NCI-H2029 (cell line): ENCODE measurements at places on chromosomes 4 and X.

DNA sequence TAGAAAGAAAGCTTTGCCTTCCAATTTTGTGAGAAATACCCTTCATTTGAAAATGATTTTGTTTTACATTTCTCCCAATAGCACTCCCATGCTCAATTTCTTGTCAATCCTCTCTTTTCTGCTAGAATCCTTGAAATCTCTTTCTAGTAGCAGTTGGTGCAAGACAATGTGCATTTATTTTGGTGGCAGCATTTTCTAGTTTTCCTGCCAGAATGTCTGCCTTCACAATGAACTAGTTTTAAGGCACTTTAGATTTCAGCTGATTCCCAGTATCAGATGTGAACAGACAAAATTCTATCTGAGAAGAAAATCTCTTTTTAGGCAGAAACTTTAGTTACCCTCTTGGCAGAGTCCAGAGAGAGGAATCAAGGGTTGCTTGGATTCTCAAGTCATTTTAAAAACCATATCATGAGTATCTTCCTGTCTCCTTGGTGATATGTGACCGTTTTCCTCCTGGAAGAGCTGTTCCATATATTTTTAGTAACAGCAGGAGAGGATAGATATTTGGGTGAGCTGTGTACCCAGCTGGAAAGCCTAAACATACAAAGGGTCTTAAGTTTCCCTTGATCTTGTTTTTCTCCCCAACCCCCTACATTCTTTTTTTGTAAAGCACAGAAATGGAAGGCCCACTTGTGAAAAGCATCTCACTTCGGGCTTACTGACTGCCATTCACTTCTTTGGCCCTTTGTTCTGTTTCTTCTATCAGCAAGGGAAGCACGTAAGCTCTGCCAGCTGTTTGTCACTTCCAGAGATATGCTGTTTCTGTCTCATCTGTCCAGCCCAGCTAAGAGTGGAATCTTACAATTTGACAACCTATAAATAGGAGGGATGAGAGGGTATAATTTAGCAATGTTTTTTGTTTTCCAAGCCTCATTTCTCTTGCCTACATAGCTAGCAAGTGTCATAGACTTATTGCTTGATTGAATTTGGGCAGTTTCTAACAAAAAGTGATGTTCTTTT lies 38.7 kb downstream of the TSPAN7 start:
- no peak for DNase-seq

DNA sequence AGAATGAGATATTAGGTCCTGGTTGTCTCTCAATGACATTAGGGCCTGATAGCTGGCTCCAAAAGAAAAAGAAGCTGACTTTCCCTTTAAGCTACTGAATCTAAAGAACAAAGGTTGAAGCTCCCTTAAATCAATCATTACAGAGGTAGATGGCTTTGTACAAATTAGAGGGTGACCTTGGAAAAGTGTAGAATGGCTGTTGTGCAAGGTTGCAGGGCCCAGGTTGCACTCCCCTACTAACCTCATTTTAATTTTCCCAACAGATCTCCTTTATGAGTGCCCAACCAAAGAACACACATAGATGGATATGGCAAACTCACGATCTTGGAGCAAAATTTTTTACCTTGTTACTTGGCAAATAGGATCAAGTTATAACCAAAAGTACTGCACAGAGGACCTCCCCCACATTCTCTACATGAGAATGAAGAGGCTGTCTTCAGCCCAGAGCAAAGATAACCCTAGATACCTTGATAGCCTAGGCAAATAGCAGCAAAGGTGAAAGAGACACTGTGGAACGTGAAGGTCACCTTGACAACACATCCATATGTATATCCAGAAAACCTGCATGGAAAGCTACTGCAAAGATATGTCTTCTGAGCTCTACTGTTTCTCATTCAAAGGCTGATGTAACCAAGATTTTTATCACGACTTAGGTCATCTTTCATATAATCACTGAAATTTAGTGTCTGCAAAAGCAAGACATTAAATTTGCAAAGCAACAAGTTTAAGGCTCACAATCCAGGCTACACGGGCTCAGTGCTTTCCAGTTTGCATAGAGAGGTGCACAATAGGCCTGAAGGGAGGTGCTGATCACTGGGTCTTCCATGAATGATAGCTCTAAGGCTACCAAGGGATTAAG lies 23.0 kb downstream of the KLB start:
- no peak for DNase-seq

DNA sequence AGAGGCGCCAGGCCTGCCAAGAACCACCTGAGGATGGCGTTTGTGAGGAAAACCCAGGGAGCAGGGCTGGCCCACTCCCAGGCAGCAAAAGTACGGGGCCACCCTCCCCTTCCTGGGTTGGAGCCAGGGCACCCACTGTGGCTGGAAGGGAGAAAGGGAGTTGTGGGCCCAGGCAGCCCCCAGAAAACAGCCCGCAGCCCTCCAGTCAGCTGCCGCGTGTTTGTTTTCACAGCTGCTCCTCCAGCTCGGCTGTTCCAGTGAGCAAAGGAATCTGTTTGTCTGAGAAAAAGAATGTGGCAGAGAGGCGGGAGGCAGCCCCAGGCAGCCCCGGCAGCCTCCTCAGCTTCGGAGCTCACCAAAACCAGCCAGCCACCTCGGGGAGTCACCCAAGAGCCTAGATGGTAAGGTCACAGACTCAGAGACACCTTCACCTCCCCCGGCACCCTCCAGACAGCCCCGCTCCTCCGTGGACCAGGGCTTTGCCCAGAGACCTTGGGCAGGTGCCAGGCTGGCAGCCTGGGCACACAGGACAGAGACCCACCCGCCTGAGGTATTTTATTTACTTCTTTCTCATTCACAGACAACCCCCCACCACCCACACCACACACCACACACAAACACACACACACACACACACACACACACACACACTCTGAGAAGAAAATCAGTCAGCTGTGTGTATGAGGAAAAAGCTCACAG lies 338.1 kb downstream of the BCOR start:
- DNase-seq: no peak

DNA sequence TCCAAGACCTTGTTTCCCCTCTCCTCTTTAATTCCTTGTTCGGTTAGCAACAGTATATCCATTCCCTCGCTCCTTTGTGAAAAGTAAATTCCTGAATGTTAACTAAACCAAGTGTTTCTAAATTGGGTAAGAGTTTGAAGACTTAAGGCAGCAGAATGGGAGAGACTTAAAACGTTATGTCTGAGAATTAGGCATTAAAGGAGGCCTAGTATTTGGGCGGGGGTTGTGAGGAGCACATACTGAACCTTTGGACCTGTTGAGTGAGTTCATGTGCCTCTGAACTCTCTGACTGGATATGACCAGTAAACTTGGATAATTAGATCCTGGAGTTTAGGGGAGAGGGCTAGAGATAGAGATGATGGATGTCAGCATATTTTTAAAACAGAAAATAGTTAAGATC lies 1.2 kb downstream of the MSMO1 start:
- no peak for DNase-seq

DNA sequence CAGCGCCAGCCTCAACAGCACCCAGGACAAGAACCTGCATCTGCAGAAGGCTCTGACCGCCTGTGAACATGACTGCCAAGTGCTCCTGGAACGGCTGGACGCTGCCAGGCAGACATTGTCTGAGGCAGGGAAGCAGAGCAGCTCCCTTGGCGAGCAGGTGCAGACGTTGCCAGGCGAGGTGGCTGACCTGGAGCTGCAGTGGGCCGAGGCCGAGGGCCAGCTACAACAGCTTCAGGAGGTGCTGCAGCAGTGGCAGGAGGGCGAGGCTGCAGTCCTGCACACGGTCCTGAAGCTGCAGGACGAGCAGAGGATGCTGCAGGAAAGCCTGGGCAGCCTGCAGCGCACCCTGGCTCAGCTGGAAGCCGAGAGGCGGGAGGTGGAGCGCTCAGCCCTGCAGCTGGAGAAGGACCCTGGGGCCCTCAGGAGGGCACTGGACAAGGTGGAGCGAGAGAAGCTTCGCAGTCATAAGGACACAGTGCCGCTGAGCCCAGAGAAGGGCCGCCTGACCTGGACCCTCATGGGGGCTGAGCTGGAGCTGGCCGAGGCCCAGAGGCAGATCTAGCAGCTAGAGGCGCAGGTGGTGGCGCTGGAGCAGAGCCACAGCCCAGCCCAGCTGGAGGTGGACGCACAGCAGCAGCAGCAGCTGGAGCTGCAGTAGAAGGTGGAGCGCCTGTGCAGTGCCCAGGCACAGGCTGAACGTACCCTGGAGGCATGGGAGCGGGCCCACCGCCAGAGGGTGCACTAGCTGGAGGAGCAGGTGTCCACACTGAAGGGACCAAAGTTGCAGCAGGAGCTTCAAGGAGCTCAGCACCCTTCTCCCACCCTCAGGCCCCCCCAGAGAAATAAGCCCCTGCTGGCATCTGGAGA lies 16.4 kb downstream of the SMIM10L2A start:
- peak; percentile 36 for DNase-seq

- DNase-seq: no peak
Observed at GRCh38 chrX:111083081-111083480, 12.9 kb upstream of the PAK3 start.

GRCh38 chrX:84729809-84730208 lies 227.6 kb upstream of the HDX start:
- DNase-seq: peak; percentile 5

DNA sequence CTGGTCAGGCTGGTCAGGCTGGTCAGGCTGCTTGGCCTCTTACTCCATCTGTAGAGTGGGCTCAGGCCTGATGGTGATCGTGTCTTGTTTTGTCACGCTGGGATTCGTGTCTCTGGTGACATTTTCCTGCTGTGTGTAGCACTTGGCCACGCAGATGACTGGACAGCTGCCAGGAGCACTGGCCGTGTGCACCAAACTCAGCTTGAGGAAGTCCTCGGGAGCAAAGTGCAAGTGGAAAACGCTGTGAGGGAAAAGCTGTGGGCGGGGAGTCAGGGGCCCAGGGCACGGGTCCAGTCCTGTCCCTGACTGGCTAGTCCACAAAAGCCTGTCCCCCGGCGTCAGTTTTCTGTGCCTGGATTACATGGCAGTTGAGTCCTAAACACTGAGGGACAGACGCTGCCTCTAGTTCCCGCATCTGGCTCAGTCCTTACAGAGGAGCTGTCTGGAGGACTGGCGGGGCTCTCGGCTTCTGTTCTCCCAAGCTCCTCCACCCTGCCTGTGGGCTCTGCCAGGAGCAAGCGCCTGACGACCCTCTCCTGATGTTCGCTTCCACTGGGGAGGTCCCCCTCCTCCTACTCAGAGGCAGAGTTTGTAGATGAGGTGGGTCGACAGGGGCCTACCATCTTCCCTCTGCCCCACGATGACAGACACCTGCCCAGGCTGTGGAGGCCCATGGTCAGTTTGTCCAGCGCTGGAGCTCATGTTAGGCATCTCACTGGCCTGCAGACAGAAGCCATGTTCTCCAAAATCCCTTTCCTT lies 35.9 kb upstream of the GRPEL1 start:
- no peak for DNase-seq

- DNase-seq: no peak
Observed at GRCh38 chrX:71545364-71545763, 12.5 kb downstream of the OGT start.

DNA sequence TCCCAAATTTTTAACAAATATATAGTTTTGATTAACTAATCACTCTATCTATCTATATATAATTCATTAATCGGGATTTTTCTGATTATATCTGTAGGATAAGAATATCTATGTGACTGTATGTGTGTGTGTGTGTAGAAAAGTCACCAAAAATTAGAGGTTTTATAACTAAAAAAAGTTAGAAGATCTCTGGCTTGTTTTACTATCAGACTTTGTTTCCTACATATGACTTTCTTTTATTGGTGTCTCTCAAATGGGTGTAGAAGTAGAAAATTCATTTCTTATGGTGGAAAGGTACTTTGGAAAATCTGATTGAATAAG lies 26.7 kb upstream of the TMPRSS11D start:
- DNase-seq: no peak

DNA sequence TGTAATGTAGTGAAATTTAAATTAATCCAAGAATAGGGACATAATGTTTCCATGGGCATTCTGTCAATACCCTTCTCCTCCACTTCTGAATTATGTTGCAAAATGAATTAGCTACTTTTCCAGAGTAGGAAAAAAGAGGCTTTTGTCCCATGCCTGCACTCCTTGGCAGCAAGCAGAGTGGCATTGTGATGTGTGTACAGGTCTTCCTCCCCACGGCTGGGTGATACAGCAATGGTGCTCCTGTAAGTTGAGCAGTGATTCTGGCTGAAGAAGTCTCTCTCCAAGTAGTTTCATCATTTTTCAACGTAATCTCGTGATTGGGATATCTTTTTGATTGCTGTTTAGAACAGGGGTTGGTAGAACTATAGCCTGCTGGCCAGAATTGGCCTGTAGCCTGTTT lies 59.9 kb downstream of the KIT start:
- DNase-seq: no peak

GRCh38 chrX:11290416-11291102 lies 2.7 kb upstream of the AMELX start:
- DNase-seq: no peak

DNA sequence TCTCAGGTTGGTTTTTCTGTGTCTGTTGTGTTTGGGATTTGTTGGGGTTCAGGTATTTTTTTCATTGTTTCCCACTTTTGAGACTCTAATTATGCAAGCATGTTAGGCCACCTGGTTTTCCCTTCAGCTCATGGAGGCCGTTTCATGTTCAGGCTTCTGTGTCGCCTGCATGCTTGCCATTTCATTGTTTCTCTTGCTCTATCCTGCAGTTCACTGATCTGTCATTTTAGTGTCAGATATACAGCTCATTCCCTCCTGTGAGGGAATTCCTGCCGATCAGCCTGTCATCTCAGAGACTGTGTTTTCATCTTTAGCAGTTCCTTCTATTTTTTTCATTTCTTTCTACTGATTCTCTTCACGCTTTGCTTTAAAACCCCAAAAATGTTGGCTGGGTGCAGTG lies 49.4 kb upstream of the HGFAC start:
- no peak for DNase-seq

DNA sequence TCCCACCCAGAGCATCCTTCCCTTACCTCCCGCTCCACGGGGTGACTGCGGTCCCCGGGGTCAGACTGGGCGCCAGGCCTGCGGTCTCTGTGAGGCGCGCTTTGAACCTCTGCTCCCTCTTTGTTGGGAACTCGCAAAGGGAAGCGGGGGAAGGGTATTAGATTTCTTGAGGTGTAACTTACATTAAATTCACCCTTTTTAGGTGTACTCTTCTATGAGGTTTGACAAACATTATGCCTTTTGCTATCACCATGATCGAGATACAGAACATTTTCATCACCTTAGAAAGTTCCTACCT lies 569 bp downstream of the DCK start:
- DNase-seq: no peak

GRCh38 chrX:109398833-109399232 lies 83.1 kb downstream of the GUCY2F start:
- DNase-seq: no peak

DNA sequence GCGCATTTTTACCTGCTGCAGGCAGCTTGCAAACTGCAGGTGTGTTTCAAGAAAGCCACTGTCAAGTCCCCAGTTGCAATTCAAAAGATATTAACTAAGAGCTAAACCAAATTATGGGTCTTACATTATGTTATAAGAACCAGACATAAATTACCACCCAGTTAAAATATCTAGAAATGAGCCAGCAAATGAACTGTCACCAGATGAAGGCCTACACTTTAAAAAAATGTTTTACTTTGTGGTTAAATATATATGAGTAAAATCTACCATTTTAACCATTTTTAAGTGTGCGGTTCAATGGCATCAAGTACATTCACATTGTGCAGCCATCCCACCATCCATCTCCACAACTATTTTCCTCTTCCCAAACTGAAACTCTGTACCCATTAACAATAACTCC lies 32.0 kb upstream of the TMEM131L start:
- DNase-seq: no peak

GRCh38 chr4:53100501-53101190 lies 238.5 kb downstream of the RASL11B start:
- DNase-seq: no peak

GRCh38 chr4:23814996-23815660 lies 74.7 kb downstream of the PPARGC1A start:
- DNase-seq: no peak
